ENCODE measurements at places on chromosomes 6 and 20.

DNA sequence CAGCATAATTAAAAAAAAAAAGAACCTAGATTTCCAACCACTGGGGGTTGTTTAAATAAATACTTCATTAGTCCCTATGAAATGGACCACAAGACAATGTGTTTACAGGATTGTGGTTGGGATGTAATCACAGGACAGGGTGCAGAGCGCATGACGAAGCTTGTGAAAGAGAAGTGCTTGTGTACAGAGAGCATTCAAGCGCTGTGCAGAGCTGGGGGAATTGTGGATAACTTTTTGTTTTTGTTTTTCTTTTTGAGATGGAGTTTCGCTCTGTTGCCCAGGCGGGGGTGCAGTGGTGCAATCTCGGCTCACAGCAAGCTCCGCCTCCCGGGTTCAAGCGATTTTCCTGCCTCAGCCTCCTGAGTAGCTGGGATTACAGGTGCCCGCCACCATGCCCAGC lies 22.3 kb downstream of the LAMA5 start:
- DNase-seq: no peak

DNA sequence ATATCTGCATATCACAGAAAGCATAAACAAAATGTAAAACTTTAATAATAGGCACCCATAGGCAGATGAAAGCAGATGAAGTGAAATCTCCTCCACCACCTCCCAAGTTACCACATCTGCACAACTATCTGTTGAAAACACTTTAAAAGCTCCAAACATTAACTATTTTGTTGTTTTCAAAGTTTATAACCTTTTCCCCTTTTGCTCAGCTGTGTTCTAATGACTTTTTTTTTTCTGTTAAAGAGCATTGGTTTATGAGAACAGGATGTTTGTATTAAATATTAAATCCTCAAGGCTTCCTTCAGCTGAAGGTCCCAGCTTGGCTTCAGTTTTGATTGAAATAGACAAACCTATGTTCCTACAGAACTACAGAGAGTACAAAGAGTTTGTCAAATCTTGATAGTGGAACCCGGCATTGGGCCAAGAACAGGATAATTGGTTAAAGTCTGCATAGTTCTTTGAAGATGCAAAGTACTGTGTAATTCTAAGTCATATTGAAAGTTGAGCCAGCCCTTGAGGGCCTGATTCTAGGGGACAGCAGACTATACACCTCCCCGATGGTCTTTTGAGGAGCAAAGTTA lies 255.1 kb upstream of the JAG1 start:
- DNase-seq: no peak

DNA sequence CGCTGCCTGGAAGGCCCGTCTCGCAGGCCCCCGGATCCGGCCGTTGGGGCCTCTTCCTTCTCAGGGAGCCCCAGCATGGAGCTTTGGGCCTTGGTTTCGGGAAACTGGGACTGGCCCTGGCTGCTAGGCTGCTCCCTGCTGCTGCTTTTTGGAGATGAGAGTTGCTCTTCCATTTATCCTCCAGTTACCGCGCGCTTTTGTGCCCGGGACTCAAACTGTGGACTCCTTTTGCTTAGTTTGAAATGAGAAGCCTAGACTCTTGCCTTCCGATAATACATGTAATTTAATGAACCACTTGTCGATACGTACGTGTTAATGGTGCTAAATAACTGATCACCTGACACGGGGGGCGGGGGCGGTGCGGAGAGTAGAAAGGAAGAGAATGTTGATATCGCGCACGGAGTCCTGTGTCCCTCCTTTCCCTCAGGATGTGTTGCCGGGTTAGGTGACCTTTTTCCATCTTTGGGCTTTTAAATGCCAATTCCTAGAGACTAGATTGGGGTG lies 968 bp downstream of the PHF3 start:
- DNase-seq: peak; percentile 38

- no peak for DNase-seq
These were observed 60.5 kb downstream of the CD83 start for GRCh38 chr6:14178083-14178445.

- no peak for DNase-seq
These were observed 19.1 kb downstream of the IPCEF1 start for GRCh38 chr6:154337406-154338005.

DNA sequence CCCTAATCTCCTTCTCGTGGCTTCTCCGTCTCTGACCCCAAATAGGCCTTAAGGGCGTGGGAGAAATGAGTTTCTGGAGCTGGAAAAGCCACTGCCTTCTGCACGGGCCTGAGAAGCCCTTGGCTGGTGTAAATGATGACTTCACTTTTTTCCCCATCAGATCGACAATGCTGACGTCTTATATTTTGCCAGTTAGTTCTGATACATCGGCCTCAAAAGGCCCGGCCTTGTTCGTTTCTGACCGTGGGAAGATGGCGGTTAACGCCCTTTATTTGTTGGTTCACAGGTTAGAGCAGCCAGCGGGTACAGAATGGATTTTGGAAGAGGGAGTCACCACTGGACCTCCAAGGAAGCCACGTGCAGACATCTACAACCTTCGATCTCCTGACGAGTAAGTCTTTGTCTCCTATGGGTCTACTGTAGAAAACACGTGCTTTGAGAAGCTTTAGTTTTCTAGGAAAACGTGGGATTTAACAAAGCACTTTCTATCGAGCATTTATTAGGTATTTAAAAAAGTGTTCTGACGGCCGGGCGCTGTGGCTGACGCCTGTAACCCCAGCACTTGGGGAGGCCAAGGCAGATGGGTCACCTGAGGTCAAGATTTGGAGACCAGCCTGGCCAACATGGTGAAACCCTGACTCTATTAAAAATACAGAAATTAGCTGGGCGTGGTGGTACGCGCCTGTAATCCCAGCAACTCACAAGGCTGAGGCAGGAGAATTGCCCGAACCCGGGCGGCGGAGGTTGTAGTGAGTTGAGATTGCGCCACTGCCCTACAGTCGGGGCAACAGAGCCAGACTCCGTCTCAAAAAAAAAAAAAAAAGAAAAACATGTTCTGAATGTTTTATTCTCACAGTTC lies 1.2 kb upstream of the ZNFX1 start:
- DNase-seq: peak; percentile 57

GRCh38 chr6:139944131-139944530 lies 569.7 kb upstream of the CITED2 start:
- no peak for DNase-seq

DNA sequence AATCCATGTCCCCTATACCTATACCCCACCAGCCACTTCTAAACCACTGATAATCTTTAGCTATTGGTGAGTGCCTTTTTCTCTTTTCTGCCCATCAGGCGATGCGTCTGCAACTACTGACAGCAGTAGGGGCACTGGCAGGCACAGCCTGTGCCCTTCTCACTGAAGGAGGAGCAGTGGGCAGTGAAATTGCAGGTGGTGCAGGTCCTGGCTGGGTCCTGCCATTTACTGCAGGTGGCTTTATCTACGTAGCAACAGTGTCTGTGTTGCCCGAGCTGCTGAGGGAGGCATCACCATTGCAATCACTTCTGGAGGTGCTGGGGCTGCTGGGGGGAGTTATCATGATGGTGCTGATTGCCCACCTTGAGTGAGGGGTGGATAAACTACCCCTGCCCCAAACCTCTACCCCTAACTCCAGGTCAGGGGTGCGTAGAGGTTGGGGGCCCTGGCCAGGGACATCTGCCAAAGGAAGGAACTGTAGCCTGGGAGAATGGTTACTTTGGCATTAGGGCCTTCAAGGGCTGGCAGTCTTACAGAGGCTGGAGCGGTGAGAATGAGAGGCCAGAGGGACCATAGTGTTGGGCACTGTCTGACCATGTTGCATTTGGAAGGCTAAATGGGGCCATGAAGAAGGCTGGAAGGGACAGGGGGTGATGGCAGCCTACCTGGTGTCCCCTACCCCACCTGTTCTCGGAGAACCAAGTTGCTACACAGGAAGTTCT lies 851 bp upstream of the HSD17B8 start:
- DNase-seq: no peak

DNA sequence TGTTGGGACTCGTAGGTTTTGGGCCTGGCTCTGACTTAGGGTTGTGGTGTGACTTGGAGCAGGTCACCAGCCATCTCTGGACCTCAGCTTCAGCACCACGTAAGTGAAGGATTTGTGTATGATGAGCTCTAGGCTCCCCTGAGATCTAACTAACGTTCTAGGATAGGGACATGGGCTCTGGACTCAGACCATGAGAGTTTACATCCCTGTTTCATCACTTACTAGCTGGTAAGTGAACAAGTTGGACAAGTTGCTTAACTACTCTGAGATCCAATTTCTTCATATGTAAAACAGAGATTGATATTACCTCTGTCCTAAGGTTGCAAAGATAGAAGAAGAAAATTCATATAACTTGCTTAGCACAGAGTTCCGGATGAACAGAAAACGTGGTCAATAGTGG lies 20.3 kb upstream of the PNPLA1 start:
- DNase-seq: no peak

DNA sequence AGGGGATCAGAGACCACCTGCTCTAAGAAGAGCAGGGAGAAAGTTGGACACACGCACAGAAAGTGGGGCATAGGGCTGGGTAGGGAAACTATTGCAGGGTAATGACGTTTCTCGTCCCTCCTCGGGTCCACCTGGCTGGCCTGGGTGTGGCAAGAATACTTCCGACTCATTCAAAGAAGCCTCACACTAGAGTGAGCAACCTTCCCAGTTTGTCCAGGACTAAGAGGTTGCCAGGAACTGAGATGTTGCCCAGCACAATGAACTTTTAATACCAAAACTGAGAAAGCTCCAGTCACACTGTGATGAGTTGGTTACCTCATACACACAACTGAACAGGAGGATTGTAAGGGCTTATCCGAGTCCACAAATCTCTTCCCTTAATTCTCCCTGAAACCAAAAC lies 74.5 kb upstream of the ADGRF1 start:
- DNase-seq: no peak

DNA sequence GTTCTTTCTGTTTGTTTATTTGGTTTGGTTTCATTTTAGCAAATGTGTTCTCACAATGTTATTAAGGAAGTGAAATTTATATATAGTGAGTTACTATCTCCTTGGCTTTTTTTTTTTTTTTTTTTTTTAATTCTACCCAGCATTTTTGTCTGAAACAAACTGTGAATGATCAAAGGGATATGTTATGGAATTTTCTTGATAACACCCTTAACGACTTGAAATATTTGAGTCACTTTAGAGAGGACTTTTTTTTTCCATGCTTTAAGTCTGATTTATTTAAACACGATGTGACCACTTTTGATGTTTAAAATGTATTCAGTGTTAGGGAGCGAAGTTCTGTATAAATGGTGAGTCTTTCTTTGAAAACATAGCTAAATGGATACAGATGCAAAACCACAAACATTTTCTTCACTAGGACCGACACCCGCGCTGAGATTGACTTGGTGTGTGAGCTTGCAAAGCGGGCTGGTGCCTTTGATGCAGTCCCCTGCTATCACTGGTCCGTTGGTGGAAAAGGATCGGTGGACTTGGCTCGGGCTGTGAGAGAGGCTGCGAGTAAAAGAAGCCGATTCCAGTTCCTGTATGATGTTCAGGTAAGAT lies 149.7 kb downstream of the MTHFD1L start:
- DNase-seq: no peak

DNA sequence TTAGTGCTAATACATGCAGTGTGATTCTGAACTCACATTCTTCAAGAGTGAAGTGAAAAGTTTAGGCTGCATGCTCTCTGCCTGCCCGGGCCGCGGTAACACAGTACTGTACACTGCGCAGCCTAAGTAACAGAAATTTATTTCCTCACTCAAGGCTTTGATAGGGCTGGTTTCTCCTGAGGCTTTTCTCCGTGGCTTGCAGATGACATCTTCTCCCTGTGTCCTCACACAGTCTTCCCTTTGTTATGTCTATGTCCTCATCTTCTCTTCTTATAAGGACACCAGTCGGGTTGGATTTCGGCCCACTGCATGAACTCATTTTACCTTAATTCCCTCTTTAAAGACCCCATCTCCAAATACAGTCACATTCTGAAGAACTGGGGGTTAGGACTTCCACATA lies 51.1 kb upstream of the TMEM170B start:
- DNase-seq: no peak

DNA sequence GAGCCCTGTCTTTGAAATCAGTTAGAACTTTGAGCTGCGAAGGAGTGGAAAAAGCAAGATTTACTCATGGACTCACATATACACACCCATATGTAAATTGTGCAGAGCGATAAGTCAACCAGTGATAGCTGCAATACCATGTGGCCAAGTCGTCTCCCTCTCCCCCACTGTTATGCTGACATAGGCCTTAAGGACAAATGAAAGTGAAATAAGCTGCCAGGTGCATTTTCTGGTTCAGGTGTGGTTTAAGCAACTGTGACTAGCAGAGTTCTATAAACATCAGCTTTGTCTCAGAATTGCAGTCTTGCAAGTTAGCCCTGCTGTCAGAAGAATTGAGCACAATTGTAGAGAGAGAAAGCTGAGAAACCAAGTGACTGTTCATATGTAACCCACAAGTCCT lies 9.6 kb downstream of the FAM83B start:
- DNase-seq: no peak

GRCh38 chr6:127297502-127298070 lies 30.9 kb downstream of the RNF146 start:
- no peak for DNase-seq

GRCh38 chr6:35707714-35708407 lies 19.1 kb upstream of the FKBP5 start:
- DNase-seq: no peak

GRCh38 chr6:36916126-36916525 lies 30.4 kb downstream of the C6orf89 start:
- DNase-seq: no peak

DNA sequence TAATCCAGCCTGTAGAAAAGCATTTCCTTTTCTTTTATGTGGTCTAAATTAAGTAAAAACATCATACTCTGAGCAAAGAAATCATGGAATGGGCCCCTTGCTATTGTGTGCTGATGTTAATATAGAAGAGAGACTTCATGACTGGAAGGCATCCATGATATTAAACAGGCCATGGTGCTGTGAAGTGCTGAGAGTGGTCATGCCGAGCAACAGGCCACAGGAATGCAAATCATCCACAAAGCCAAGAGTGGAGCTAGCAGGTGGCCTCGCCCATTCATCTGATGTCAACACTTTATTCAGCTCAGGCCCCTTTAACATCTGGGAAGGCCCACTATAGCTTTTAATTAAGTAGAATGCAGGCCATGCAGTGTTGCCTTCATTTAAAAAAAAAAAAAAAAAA lies 115.2 kb upstream of the HMGCLL1 start:
- DNase-seq: no peak

- DNase-seq: no peak
These were observed 20.0 kb upstream of the CDH22 start for GRCh38 chr20:46328200-46328882.

DNA sequence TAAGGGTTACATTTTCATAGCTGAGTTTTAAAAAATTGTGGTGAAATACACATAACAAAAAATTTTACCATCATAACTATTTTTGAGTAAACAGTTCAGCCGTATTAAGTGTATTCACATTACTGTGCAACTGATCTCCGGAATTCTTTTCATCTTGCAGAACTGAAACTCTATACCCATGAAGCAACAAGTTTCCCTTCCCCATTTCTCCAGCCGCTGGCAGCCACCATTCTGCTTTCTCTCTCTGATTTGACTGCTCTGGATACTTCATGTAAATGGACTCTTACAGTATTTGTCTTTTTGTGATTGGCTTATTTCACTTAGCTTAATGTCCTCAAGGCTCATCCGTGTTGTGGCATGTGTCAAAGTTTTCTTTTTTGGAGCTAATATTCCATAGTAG lies 341.6 kb downstream of the QKI start:
- DNase-seq: no peak
